ENCODE measurements at places on chromosomes 5 and 9.

DNA sequence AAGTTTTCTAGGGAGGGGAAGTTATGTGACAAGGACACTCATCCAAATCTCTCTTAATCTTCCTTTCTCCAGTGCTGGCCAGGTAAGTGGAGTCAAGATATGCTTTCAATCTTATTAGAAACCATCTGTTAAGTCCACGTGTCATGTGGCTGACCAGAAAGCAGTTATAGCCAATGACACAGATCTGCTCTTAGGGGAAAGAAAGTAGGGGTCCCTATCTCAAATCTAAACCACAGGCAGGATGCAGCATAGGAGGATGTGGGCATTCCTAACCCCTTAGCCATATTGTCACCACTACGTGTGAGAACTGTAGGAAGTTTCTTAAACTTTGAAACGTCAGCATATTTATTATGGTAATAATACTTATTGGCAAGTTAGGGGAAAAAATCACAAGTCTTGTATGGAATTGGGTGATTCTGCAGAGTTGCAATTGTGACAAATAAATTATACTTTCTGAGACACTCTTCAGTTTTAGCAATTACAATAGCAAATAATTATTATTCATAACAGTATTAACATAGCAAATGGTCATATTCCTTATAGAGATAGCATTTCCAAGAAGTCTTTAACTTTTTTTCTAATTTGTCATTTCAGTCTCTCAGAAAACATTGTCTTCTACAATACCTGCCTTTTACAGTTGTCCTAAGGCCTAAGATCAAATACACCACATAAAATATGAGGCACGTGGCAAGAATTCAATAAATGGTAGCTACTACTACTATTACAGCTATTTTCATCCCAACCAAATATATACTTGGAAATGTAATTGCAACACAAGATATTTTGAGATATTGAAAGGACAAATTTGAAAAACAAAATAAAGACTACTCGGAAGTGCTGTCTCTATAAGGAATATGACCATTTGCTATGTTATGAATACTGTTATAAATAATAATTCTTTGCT lies 236.9 kb downstream of the PDE4D start:
- no peak for DNase-seq

DNA sequence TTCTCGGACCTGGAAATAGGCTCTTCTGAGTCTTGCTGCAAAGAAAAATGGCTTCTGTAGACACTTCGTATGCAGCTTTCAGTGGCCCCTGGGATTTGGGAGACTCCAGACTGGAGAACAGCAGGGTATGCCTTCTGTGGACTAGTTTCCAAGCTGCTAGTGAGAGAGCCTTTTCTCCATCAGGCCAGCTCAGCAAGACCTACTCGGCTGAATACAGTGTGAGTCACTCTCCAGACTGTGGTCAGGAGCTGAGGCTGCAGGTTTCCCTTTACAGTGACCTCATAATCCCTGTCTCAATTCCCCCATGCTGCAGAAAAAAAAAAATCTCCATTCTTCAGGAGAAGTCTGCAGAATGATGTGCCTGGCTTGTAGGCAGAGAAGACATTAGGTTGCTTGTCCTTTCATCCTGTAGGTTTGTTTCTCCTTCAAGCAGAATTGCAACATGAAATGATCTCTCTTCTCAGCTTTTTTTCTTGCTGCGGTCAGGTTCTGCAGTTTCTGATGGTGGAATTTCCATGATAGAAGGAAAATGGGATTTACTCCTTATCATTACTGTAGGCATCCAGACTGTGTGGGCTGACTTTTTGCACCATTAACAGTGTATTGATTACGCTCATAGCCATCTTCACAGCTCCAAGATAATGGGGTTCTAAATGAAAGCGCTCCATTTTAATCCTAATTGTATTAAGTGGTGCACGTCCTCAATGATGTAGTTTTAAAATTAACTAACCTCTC lies 78.3 kb upstream of the TNFSF8 start:
- no peak for DNase-seq

- no peak for DNase-seq
Observed at GRCh38 chr5:170642066-170642735, 138.4 kb downstream of the KCNIP1 start.

DNA sequence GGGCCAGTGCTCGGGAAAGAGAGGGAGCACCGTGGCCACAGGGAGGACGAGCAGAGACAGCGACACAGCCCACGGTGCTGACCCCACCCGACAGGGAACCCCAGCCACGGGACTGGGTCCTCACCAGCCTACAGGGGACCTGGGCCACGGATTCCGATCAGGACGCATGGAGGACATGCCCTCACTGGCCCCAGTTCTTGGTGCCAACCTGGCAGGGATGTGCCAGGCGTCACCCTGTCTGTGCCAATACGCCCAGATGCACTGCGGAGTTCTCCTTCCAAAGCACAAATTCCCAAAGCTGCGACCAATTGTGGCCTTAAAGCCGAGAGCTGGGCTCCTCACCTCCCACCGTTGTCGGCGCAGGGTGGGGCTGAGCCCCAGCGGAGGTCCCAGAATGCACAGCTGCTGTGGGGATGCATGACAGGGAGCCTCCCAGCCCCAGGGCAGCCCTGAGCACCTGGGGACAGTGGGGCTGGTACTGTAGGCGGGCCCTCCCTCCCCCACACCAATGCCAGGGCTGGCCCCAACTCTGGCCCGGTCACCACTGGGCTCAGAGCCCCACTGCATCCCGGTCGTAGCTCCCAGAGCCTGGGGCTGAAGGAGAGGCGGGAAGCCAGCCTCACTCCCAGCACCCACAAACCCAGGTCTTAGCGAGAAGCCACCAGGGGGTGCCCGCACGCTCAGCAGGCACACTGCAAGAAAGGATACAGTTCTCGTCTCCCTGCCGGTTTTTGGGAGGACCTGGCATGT lies 44.2 kb downstream of the NKD2 start:
- DNase-seq = no peak

- no peak for DNase-seq
Observed at GRCh38 chr5:110803467-110804326, 64.9 kb downstream of the SLC25A46 start.

DNA sequence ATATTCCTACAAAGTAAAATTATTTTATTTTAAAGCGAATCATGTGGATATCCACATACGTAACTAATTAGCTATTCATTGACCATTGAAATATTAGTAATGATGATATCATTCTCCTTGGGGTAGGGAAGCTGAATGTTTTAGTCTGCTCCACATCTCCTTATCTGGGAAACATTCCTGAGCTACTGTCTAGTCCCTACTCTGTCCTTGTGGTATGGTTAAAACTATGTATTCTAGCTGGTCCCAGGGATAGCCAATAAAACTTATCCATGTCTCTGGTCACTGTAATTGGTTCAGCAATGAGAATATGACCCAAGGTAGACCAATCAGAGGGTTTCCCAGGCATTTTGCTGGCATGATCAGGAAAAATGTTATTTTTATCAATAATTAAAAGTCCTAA lies 76.0 kb upstream of the DAP start:
- no peak for DNase-seq

DNA sequence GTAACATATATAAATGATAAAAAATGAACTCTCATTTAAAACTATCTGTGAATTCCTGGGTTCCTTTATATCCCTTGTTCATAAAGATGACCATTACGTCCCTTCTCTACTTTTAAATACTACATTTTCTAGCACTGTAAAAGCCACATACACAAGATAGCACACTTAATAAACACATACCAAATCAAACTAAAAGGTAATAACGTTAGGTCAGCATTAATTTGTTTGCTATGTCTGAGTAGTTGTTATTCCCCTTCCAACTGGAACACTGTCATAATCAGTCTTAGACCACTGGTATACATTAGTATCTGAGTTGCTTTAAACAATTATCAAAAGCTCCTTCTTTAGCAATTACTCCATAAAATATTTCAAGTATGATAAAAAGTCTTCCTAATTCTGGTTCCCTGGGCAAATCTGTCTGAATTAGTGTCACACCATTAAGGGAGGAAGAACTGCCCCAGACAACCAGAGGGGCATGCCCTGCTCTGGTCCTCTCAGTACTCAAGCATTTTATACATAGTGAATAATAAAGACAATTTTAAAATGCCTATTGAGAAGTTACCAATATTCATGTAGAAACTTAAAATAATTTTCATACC lies 98.1 kb downstream of the RAPGEF6 start:
- DNase-seq = no peak

DNA sequence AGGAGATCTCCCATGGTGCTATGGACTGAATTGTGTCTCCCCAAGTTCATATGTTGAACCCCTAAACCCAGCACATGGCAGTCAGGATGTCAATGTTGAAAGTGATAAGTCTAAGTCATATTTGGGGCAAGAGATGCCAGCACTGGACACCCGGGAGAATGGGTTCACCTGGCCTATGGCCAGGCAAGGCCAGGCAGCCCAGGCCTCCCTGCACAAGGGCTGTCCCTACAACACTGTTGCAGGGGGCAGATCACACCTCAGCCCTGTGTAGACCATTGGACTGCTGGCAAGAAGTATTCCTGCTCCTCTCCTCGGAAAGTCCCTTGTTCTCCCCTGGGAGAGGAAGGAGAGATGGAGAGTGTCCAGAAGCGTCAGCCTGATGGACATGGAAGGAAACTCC lies 240.5 kb downstream of the GADD45G start:
- DNase-seq = no peak

- no peak for DNase-seq
Observed at GRCh38 chr5:132662925-132663770, 5.2 kb downstream of the IL13 start.

DNA sequence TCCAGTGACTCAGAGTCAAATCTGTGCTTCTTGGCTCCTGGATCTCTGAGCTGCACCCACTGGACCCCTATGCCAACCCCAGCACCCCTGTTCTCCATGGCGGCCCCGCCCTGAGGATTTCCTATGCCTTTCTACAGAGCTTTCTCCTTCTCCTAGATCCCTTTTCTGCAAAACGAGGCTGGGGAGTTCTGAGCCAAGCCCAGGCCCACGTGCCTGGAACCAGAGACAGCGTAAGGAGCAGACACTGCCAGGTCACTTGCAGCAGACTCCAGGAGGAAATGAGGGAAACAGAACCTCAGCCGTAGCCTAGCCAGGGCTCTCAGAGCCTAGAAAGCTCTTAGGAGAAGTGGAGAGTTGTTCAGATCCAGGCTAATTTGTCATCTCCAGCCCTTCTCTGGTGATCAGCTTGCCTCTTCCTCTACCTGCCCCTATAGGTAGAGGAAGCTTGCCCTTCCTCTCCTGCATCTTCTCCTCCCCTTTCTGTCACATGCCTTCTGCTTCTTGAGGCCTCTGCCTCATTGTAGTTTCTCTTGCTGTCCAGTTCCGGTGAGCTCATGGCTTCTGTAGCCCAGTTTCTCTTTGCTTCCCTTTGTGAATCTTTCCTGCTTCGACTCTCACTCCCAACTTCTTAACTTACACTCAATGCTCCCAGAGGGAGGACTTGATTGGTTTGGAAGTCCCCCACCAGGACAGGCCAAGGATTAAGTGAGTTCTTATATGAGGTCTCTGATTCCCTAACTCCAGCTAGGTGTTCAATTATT lies 163.4 kb downstream of the RGS3 start:
- DNase-seq = no peak

Measured in caudate nucleus (tissue), 63 donors.